CD4-positive, alpha-beta T cell treated with Interferon alpha-2 for 1 hour (primary cell): ENCODE measurements at places on chromosomes 3 and 15.

DNA sequence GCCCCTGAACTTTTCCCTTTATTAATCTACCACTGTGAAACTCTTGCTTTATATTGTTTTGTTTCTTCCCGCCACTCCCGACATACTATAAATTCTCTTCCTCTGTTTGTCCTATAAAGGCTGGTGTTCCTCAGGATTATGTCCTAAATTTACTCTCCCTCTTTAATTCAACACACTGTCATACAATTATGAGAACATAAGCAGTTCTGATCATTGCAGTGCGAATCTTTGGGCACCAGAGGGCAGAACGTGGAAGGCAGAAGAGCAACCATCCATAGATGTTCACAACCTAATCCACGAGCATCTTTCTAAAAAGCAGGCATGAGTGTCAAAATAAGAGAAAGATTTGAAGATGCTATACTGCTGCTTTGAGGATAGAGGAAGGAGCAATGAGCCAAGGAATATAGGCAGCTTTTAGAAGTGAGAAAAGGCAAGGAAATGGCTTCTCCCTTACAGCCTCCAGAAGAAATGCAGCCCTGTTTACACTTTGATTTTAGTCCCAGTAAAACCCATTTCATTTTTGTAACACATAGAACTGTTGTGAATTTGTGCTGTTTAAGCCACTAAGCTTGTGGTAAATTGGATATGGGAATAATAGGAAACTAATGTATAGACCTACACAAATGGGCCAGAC, 179.4 kb downstream of the GBE1 start:
- peak; percentile 16 for DNase-seq

GRCh38 chr3:107627962-107628542, 105.3 kb downstream of the BBX start:
- DNase-seq, result no peak

DNA sequence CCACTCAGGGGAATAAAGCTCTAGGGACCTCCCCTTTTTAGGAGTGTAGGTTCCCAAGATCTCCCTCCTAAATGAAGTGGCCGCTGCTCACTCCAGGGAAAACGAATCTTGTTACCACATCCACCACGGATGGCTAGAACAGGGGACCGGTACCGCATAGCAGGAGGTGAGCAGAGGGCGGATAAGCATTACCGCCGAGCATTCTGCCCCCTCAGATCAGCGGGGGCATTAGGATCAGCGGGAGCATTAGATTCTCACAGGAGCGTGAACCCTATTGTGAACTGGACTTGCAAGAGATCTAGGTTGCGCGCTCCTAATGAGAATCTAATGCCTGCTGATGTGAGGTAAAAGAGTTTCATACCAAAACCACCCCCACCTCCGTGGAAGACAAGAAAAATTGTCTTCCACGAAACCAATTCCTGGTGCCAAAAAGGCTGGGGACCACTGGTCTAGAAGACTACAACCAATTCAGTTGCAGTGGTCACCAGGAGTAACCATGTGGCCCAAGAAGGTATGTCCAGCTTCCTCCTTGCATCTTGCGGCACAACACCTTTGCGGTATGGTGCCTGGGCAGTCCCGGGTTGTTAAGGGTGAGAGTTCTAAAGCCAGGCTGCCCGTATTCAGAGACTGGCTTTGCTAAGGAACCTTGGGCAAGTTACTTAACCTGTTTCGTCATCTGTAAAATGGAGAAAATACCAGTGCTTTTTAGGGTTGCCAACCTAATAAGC, 1.1 kb upstream of the SS18L2 start:
- no peak for DNase-seq

- DNase-seq, result no peak
Observed at GRCh38 chr15:51299187-51300015, 39.0 kb downstream of the CYP19A1 start.

DNA sequence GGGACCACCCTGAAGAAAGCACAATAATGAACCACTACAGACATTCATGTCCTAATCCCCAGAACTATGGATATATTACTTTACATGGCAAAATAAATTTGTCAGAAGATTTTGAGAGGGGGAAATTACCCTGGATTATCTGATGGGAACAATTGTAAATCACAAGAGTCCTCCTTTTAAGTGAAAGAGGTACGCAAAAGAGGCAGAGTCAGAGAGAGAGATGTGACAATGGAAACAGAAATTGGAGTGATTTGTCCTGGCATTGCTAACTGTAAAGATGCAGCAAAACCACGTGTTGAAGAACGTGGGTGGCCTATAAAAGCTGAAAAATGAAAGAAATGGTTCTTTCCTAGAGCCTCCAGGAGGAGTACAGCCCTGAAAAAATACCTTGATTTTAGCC, 1121.4 kb upstream of the ALCAM start:
- no peak for DNase-seq

- no peak for DNase-seq
Observed at GRCh38 chr3:81913886-81914663, 152.6 kb upstream of the GBE1 start.
